ENCODE measurements at places on chromosomes 7 and 10.

DNA sequence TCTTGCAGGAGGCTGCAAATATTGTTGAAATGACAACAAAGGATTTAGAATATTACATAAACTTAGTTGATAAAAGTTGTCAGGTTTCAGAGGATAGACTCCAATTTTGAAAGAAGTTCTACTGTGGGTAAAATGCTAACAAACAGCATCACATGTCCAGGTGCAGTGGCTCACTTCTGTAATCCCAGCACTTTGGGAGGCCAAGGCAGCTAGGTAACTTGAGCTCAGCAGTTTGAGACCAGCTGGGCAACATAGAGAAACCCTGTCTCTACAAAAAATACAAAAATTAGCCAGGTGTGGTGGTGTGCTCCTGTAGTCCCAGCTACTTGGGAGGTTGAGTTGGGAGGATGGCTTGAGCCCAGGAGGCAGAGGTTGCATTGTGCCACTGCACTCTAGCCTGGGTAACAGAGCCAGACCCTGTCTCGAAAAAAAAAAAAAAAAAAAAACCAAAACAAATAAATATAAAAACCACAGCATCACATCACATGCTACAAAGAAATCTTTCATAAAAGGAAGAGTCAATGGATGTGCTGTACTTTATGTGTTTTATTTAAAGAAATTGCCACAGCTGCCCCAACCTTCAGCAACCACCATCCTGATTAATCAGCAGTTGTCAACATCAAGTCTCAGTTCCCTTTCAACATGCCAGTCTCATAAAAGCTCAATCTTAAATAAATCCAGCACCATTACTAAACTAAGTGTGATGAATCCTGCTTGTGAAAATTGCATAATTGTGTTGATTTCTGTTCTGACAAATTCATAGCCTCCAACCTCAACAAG is 83.2 kb upstream of the MBL2 start:
- no peak for DNase-seq

GRCh38 chr10:112809736-112810135 is 140.3 kb upstream of the TCF7L2 start:
- DNase-seq, result no peak

DNA sequence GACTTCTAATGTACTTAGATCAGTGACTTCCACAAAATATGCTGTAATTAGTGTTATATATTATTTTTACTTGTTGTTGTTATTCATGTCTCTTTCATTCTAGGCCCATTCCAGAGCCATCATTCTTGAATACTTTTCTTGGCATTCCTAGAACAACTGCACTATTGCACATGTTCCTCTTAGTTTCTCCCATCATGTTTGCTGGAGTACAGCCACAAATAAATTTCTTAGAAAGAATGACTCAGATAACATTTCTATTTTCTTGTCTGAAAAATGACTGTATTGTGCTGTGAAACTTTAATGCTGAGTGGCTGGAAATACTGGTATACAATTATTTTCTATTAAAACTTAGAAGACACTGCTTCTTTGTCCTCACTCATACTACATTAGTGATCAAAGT is 651.0 kb upstream of the STEAP1 start:
- DNase-seq, result no peak

- no peak for DNase-seq
Observed at GRCh38 chr7:106763717-106764116, 101.4 kb upstream of the PIK3CG start.

DNA sequence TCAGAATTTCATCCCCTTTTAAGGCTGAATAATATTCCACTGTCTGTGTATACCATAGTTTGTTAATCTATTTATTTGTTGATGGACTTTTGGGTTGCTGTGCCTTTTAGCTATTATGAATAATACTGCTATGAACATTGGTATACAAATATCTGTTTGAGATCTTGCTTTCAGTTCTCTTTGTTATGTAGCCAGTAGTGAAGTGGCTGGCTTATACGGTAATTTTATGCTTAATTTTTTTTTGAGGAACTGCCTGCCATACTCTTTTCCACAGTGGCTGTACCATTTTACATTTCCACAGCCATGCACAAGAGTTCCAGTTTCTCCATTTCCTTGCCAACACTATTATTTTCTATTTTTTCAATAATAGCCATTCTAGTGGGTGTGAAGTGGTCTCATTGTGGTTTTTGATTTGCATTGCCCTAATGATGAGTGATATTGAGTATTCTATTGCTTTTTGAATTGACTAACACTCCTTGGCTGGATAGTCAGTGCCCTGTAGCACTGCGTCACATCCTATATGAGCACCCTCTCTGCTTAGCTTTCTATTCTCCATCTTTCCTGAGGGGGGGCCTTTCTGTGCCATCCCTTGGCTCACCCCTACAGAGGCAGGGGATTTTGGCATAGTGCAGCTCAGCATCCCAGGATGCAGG is 29.4 kb upstream of the RAPGEF5 start:
- DNase-seq, result no peak

- DNase-seq, result peak; percentile 22
Observed at GRCh38 chr7:132654150-132654549, 77.9 kb upstream of the PLXNA4 start.
